ENCODE measurements at places on chromosomes 4 and X. TPM values are rescaled to one million over a fixed set of nuclear protein-coding genes. Genes with fewer than 3 reads are reported as not detected.

The TCEAL7 gene
- not detected for total RNA-seq

The NXF2 gene
- not detected for total RNA-seq

The ETNPPL gene
- not detected for total RNA-seq

The GEMIN8 gene
- 10.7 TPM for total RNA-seq

The MMRN1 gene
- not detected for total RNA-seq

The ANOS1 gene
- 0.15 TPM for total RNA-seq

The CLNK gene
- total RNA-seq, result not detected

The CD40LG gene
- total RNA-seq, result not detected

The PPP4R3C gene
- total RNA-seq, result not detected

The CHM gene
- total RNA-seq, result 8.8 TPM

The ERAS gene
- 0.19 TPM for total RNA-seq

The CYBB gene
- total RNA-seq, result not detected

The GLOD5 gene
- not detected for total RNA-seq

The ZNF185 gene
- total RNA-seq, result 8.7 TPM

The SGCB gene
- total RNA-seq, result 26.5 TPM

The RAB41 gene
- not detected for total RNA-seq

The UBE2A gene
- total RNA-seq, result 144 TPM

The PNMA6F gene
- not detected for total RNA-seq

The FGG gene
- total RNA-seq, result 5.1 TPM

The MEPE gene
- total RNA-seq, result not detected

The GPR143 gene
- 0.56 TPM for total RNA-seq

The ZBTB49 gene
- 2.6 TPM for total RNA-seq

The MTNR1A gene
- total RNA-seq, result 0.43 TPM

The GJB1 gene
- not detected for total RNA-seq

The HAND2 gene
- total RNA-seq, result 0.31 TPM

The GAGE13 gene
- not detected for total RNA-seq

The PNPLA4 gene
- 9.9 TPM for total RNA-seq

The KIAA1210 gene
- total RNA-seq, result not detected

The MAPK10 gene
- 0.61 TPM for total RNA-seq

The RIPPLY1 gene
- not detected for total RNA-seq

The SOX3 gene
- total RNA-seq, result not detected

The SSX4B gene
- not detected for total RNA-seq

Data from A549 treated with ZK216348 at 1 μM for 4 hours (cell line).